Progenitor cell of endocrine pancreas (in vitro differentiated cells): ENCODE measurements at places on chromosomes 2 and 18.
A peak's percentile ranks its signal among the peaks of the same experiment; 100 is the strongest.

DNA sequence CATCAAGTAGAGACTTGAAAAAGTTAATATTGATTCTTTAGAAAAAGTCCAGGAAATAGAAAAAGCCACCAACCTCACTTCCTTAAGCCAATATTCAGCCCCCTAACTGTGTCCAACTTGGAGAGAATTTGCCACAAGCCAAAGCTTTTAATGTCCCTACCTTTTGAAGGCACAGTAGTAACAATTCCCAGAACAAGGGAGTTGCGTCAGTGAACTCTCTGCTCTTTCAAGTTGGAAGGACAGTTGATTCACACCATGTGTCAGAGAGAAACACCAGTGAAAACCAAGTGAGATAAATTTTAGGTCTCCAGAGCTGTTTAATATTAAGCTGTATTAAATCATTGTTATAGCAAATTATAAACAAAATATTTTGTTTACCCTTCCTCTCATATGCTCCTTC is 66.1 kb downstream of the EXOC6B start:
- DNase-seq, result no peak

- no peak for DNase-seq
Observed at GRCh38 chr2:47323822-47324171, 79.2 kb upstream of the MSH2 start.

DNA sequence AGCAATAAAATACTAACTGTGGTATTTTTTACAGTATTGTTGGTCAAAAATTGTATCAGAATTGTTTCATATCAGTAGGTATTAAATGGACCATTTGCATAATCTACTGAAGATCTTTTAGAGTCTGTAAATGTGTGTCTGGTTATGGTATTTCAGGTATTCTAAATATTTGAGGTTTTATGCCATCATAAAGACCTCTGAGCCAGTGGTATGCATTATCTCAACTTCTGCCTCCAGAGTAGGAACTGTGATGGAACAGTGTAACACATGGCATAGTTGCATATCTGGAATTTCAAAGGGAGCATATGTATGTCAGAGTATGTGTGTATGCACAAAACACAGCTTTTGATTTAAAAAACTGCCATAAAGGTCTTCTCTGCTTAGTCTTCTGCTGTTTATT is 15.4 kb downstream of the GREB1L start:
- no peak for DNase-seq

DNA sequence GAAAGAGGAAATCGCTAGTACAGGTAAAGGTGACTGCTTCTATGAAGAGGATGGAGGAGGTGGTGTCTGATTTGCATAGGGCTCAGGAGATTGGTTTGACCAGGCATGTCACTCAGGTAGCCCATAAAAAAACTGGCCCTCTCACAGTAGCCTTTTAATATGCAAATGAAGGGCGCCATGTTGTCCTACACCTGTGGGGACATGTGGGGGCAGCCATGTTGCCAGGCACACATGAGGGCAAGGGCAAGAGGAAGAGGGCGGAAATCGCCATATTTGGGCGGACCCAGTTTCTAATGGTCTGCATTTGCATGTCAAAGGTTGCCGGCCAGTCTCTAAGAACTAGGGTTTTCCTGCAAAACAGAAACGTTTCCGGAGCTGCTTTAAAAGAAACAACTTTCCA is 1330.6 kb downstream of the DSC3 start:
- no peak for DNase-seq

DNA sequence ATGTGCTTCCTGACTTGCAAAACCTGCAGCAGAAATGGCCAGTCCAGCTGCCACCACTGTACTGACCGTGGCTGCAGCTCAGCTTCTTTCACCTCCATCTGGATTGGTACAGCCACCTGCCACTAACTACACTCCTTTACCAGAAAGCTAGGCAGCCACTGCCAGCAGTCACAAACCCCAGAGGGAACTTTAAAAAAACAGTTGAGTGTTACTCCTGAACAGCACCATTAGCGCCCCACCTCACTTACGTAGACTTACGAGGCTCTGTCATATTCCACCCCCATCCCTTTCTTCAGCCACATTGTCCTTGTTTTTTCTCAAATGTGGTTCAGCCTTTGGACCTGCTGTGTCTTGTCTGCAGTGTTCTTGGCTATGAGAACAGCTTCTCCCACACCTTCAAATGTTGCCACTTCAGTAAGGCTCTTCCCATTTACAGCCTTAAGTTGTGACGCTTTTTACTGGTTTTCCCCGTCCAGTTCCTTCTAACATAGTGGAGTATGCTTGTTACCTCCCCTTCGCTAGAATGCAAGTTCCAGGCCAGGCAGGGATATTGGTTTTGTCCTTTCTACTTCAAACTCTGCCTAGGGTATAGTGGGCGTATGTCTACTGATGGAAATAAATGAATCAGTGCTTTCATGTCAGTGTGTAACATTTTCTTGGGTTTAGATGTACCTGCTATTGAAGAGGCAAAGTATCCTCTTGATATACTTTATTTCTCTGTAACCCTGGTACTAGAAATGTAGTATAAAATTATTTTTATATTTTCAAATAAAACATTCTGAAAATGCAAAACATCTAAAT is 17.0 kb downstream of the HNRNPA3 start:
- DNase-seq, result no peak

DNA sequence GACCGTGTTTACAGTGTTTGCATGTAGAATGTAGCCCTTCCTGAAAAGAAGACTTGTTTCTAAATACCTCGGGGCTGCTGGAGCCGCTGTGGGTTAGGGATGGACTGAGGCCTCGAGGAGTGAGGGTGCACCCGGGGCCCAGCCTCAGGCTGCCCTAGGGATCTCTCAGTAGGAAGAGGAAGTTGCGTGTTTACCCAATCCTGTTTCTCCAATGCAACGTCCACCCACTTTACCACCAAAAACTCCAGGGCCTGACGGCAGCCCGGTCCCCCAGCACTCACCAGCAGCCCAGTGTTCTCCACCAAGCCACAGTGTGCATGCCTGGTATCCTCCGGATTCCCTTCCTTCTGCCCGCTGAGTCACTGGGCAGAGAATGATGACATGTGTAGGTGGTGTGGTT is 255.8 kb downstream of the GLI2 start:
- no peak for DNase-seq

DNA sequence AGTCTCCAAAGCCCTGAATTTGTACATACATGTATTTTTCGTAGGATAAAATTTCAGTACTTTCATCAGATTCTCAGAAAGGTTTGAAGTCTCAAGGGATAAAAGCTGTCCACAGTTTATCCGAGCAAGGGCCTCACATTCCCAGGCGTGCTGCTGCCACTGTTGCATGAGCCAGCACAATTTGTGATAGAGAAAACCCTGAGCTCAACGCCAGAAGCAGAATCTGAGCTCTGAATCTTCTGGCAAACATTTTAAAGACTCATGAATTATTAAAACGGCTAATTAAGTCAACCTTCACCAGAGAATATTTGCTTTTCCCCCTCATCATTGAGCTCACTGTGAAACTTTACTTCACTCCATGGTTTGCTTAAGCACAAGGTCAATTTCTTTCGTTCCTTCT is 38.5 kb upstream of the STPG4 start:
- no peak for DNase-seq

DNA sequence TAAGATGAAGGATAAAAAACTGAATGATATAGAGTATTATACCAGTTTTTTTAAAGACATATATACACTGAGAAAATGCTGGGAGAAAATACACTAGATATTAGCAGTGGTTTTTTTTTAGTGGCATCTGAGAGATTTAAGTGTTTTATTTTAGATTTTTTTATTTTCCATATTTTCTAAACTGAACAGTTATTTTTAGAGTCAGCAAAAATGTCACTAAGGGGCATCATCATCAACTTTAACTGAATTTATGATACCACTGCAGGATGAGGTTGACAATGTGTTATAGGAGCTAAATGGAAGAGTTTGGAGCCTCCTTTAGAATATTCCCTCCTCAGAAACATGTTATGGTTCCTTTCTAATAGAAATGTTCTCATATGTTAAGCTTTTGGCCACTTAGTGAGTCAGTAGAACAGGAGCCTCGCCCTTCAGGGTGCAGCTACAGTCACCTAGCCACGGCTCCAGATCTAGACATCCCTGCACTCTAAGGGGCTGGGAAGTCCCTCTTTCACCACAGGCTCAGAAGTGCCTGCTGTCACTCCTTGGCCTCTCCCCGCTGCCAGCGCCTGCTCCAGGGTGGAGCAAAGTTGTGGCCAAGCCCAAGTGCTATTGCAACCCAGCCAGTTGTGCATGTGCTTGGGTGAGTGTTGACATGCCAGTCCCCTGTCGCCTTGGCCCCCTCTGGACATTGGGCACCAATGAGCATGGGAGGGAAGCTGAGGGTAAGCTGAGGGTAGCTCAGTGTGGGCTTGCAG is 210.7 kb upstream of the RASGRP3 start:
- DNase-seq, result no peak

GRCh38 chr2:68789603-68790002 is 55.0 kb downstream of the ARHGAP25 start:
- DNase-seq, result no peak

DNA sequence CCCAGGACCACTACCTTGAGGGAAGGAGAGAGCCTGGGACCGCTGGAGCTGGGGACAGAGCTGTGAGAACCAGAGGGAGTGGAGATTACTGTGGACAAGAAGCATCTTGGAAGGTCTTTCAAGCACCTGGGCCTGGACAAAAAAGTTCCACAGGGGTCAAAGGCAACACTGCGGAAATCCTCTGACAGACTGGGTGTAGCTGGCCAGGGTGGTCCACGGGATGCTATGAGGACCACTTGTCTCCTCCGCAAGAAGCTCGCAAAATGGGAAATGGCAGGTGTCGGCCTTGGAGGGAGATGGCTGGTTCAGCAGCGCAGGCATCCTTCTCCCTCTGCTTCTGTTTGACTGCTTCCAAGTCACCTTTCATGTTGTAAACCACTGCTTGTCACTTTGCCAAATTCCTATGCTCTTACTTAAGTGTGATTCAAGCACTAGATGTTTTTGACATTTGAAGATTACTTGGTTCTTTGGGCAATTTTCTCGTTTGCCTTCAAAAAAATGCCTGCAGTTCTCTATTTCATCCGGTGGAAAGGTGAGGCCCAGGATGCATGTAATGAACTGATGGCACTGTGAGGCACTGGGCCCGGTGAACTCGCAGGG is 27.7 kb downstream of the KLHL29 start:
- no peak for DNase-seq

GRCh38 chr2:219160186-219161017 is at the start of gene NHEJ1:
NHEJ1 (minus strand) TSS chr2:219160815; CDS start chr2:219158362, 2,453 bp downstream.
- peak; percentile 91 for DNase-seq

GRCh38 chr18:29652797-29653196 is 1389.7 kb downstream of the DSC3 start:
- no peak for DNase-seq

- no peak for DNase-seq
Observed at GRCh38 chr2:120161190-120161589, 62.0 kb downstream of the TMEM185B start.

DNA sequence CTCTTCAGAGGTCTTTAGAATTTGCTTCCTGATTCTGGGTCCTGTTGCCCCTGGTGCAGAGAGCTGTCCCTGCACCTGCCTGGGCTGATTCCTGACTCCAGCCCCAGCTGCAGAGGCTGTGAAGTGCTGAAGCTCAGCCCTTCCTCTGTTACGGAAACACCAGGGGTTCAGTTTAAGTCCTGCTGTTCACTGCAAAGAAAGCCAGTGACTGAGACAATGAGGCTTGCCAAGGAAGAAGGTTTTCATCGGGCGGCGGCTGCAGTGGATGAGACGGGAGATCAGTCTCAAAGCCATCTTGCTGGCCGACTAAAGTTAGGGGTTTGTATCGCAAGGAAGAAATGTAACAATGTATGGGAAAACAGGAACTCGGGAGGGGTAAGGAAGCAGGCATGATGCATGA is 142.4 kb upstream of the ZNF236 start:
- no peak for DNase-seq

- no peak for DNase-seq
Observed at GRCh38 chr2:135010200-135010942, 36.9 kb downstream of the MAP3K19 start.

GRCh38 chr2:193963472-193964119 is 1693.4 kb upstream of the SLC39A10 start:
- no peak for DNase-seq

GRCh38 chr2:11773747-11774525 is 27.5 kb downstream of the LPIN1 start:
- DNase-seq, result no peak

GRCh38 chr18:21262979-21263378 is 20.9 kb downstream of the GREB1L start:
- DNase-seq, result no peak

GRCh38 chr18:3491981-3492555 is 42.1 kb downstream of the TGIF1 start:
- DNase-seq, result no peak

GRCh38 chr2:174376967-174377366 is 18.6 kb upstream of the SCRN3 start:
- no peak for DNase-seq

- DNase-seq, result no peak
Observed at GRCh38 chr18:66196805-66197204, 407.1 kb downstream of the CDH19 start.

GRCh38 chr2:227748079-227748478 is 2.4 kb downstream of the SCYGR8 start:
- DNase-seq, result no peak

GRCh38 chr2:118558846-118559245 is 288.6 kb downstream of the EN1 start:
- no peak for DNase-seq

- no peak for DNase-seq
Observed at GRCh38 chr18:58288921-58289797, 245.1 kb downstream of the NEDD4L start.
